ENCODE measurements at places on chromosomes 3 and 15.

DNA sequence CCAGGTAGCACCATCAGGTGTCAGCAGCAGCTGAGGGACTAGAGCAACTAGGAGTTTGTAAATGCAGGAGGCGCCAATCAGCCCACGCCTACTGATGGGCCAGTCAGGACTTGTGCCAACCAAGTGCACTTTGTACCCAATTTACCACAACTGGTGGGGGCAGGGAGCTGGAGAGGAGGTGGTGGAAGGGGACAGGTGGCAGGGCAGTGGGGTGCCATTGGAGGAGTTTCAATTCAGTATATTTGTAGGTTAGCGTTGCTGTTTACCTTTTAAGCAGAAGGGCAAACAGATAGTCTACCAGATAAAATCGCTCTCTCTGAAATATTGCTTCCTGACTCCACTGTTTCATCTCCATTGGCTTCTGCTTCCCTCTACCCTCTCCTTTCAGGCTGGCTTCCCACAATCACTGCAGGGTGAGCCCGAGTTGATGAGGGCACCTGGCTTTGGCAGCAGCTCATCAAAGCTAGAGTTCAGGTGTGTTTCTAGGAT, 75.7 kb downstream of the TRIM69 start:
- no peak for DNase-seq

DNA sequence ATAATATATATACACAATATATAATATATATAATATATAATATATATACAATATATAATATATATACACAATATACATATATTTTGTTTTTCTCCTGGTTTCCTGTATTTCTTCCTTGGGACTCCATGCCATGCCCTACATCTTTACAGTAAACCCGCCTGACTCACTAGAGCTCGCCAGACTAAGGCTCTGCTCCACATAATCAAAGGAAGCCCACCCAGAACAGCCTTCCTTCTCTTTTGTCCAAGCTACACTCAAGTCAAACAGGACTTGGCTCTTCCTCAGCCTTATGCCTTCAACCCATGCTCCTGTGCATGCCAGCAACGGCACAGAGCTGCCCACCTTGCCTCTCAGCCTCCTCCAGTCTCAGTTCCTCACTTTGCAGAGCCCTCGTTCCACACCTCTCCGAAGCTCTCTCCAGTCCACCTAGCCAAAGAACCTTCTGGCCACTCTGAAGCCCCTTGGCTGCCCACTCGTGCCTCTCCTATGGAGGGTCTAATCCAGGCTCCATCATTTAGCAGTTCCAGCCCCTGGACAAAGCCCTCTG, 109.1 kb downstream of the RFTN1 start:
- no peak for DNase-seq

- peak; percentile 46 for DNase-seq
Observed at GRCh38 chr3:116905794-116906193, 196.2 kb downstream of the TUSC7 start.

- peak; percentile 43 for DNase-seq
Observed at GRCh38 chr3:178385280-178385952, 150.8 kb upstream of the KCNMB2 start.

DNA sequence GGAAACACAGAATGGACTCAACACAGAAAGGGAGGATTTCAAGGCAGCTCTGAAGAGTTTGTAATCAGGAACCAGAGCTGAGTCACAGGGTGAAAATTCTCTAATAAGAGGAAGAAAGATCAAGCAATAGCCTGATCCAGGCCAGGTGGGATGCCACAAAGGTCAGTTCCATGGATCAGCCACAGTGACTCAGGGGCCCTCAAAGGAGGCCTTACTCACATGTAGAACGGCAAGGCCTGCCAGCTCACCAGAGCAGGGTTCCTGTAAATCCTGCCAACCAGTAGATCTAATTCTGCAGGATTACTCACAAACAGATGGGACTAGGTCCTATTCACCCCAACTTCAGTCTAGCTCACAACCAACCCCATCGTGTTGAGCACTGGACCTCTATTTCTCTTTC, 78.3 kb upstream of the PPP2R3A start:
- peak; percentile 98 for DNase-seq

- DNase-seq = peak; percentile 6
Observed at GRCh38 chr3:178223876-178224275, 312.4 kb upstream of the KCNMB2 start.

- no peak for DNase-seq
Observed at GRCh38 chr3:39148435-39149058, 4.8 kb downstream of the CSRNP1 start.

- DNase-seq = no peak
Observed at GRCh38 chr3:42301446-42302175, 35.6 kb upstream of the CCK start.

GRCh38 chr3:95235916-95236315, 1173.1 kb downstream of the NSUN3 start:
- DNase-seq = peak; percentile 29

Data from kidney tubule cell (primary cell).